ENCODE measurements at places on chromosomes 3 and 15.
A peak's percentile ranks its signal among the peaks of the same experiment; 100 is the strongest.

DNA sequence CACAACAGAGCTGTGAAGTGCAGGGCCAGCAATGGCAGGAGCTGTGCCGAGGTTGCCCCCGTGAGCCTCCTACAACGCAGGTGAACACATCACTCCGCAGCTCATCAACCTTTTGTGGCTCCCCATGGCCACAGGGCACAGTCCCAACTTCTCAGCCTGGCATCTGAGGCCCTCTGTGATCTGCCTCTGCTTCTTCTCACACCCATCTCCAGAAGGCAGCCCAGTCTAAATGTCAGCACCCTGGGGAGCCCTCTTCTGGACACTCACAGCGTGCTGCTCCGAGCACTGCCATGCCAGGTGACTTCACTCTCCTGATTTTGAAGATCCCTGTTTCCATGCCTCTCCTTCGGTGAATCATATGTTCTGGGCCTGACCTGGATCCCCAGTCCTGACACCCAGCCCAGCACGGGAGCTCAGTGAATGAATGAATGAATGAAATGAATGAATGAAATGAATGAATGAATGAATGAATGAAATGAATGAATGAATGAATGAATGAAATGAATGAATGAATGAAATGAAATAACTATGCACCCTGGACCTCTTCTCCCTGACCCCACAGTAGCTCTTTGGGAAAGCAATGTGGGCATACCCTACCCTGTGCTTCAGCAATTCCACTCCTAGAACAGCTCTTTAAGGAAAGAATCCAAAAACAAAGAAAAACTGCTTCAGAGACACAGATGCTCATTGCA is 17.9 kb upstream of the SKIC8 start:
- DNase-seq = peak; percentile 57

DNA sequence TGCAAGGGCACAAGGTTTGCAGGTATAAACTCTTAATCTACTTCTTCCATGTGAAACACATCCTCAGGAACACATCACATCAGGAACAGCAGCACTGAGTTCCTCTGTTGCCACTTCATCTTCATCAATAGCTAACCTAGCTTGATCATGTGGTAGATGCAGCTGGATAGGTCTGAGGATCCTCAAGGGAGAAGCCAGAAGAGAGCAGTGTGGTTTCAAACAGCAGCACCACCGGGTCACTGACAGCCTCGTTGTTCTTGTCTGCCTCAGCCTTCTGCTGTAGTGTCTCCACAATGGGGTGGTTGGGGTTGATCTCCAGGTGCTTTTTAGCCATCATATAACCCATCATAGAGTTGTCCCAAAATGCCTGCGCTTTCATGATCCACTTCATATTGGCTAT is 58.8 kb downstream of the ADAM10 start:
- no peak for DNase-seq

- no peak for DNase-seq
Observed at GRCh38 chr3:103585809-103586208, 1151.0 kb downstream of the ZPLD1 start.

GRCh38 chr3:148230473-148230872 is 467.2 kb upstream of the AGTR1 start:
- DNase-seq = no peak

GRCh38 chr3:120113128-120114116 is 19.2 kb upstream of the GSK3B start:
- DNase-seq = no peak

DNA sequence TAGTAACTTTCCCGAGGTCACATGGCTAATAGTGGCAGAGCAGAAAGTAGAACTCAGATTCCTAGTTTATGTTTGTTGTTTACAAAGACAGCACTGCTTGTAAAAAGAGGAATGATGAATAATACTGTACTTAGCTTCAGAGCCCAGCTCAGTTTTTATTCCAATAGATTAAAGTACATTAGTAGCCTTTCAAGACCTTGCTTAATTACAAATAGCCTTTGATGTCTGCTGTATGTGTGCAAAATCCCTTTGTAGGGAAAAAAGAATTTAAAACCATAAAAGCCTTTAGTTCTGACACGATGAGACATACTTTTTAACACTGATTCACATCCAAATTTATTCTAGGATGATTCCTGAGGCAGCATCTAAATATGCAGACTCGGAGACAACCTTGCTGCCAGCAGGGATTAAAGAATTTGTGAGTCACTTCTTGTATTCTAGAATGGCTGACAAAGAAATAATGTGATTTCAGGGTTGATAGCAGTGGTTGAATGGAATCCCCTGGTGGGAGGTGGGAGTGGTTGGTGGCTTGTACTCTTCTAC is 324.2 kb upstream of the TGFBR2 start:
- DNase-seq = no peak

- DNase-seq = no peak
Observed at GRCh38 chr3:66121318-66121717, 82.6 kb upstream of the MAGI1 start.

DNA sequence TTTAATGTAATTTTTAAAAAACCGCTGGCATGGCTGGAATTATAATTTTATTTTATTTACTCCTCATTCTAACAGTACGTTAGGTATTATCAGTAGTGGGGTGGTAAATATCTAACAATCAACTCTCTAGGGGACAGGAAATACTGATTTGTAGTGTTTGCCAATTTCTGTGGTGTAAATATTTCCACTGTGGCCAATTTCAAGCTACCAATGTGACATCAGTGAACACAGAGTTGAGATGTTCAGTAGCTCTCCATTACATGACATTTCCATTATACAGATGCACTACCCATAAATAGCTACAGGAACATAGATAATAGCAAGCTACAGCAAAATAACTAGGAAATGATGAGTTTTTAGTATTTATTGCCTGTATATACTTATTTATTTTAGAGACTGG is 10.0 kb upstream of the ARL8B start:
- peak; percentile 29 for DNase-seq

DNA sequence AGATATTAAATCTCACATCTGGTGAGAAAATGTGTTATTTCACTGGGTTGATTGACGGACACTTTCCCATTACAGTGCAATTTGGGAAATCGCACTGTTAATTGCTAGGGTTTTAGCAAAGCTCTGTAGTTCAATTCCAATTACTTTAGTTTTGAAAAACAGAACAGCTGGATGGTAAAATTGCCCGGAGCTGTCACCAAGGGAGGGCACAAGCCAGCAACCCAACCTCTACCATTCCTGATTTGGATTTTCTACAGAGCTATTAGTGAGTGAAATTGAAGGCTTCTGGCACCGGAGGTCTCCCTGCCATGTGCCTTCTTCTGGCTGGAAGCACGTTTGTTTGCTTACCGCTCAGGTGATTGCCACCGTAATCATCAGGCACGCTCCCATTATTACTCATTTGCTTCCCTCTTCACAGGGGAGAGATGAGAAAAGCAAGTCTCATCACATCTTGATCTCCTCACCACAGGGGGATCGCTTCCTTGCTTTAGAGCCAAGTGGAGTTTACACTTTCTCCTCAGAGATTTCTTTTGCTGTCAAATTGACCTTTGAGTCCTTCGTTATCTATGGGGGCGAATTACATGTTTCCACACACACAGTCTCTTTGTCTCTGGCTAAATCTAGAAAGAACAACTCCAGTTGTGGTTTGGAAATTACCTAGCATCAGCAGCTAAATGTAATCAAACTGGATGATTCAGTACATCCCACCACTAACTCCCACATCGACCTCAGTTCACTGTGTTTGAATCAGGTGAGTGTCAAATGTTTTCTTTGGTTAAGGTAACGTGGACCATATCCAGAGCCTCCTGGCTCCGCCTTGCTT is 421.7 kb upstream of the GOLIM4 start:
- no peak for DNase-seq

GRCh38 chr3:25038271-25038670 is 389.8 kb upstream of the RARB start:
- DNase-seq = no peak

- DNase-seq = no peak
Observed at GRCh38 chr15:29815000-29815710, 7.1 kb downstream of the TJP1 start.

DNA sequence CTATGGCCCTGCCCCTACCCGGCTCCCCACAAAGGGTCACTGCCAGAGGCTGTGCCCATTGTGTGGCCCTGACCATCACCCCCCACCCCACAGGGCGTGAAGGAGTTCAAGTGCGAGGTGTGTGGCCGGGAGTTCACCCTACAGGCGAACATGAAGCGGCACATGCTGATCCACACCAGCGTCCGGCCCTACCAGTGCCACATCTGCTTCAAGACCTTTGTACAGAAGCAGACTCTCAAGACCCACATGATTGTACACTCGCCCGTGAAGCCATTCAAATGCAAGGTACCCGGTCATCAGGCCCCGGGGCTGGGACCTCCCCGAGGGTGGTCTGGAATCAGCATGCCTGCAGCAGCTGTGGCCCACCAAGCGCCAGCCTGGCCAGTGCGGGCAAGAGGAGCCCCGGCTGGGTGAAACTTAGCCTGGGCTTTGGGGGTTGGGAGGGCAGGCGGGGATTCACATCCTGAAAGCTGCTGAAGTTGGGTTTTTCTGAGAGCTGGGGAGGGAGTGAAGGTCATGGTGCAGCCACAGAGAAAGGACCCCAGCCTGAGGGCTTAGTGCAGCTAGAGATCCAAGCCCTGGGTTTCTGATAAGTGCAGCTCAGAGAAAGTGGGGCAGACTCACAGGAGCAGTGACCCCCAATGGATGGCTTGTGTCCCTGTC is 29.2 kb downstream of the IDH2 start:
- DNase-seq = no peak

- DNase-seq = peak; percentile 86
Observed at GRCh38 chr15:40873694-40874561, at the start of gene RHOV. Gene RHOV (minus strand): TSS chr15:40874234. CDS start chr15:40874139, 95 bp downstream.

GRCh38 chr3:126467611-126467955 is 8.1 kb downstream of the ZXDC start:
- no peak for DNase-seq

GRCh38 chr3:34364335-34364734 is 565.9 kb downstream of the PDCD6IP start:
- no peak for DNase-seq

DNA sequence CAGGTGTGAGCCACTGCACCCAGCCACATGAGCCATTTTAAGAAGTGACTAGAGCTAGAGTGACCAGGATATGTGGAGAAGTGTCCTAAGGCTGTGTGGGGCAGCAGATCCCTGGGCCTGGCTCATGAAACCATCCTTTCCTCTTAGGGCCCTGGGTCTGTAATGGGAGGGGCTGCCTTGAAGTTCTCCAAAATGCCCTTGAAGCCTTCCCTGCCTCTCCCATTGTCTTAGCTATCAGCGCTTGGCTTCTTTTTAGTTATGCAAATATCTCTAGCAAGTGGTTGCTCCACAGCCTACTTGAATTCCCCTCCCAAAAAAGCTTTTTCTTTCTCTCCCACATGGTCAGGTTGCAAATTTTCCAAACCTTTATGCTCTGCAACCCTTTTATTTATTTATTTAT is 112.4 kb upstream of the SPATA16 start:
- no peak for DNase-seq

- DNase-seq = peak; percentile 35
Observed at GRCh38 chr3:50450209-50450921, 53.1 kb downstream of the CACNA2D2 start.

DNA sequence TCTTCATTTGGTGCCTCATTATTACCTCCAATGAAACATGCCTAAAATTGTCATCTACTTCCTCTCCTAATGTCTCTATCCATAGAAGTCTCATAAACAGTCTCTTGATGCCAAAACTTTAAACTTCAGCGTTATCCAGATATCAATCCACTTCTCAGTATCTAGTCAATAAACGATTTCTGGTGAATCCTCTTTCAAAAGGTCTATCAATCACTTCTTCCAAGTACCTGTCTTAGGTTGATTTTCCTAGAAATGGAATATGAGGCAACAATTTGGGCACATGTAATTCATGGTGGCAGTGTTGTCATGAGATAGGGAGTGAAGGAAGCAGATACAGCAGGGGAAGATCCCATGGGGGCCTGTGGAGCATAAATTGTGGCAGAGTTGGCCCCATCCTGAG is 348.5 kb upstream of the POU1F1 start:
- DNase-seq = no peak

- no peak for DNase-seq
Observed at GRCh38 chr3:126056681-126057500, 27.0 kb downstream of the SLC41A3 start.

DNA sequence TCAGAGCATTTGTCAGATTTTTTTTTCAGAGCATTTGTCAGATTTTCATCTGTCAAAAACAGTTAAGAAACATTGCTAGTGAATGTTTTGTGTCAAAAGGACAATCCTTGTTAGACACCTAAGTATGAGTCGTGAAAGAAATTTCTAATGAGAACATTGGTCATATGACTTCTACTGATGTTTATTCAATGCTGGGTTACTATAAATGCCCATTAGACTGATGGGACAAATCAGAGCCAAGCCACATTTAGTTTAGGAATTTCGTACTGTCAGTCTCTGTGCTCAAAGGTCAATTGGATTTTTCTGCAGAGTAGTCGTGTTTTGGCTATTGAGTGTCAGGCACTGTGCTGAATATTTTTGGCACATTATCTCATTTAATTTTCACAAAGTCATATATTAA is 31.6 kb downstream of the TSC22D2 start:
- no peak for DNase-seq

- DNase-seq = peak; percentile 43
Observed at GRCh38 chr15:38080651-38081275, 146.3 kb downstream of the TMCO5A start.

- no peak for DNase-seq
Observed at GRCh38 chr15:101476756-101477155, 12.8 kb downstream of the PCSK6 start.

DNA sequence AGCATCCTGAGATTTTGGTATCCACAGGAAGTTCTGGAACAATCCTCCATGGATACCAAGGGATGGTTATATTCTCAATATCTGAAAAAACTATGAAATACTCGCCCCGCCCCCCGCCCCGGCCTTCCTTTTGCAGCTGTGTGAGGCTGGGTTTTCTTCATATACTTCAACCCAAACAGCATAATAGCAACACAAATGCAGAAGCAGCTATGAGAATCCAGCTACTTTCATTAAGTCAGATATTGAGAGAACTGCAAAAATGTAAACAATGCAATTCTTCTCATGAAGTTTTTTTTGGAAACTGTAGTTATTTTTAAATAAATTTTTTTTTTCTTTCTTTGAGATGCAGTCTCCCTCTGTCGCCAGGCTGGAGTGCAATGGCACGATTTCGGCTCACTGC is 10.9 kb upstream of the IDH2 start:
- no peak for DNase-seq
